Left lung (tissue), 14 donors: ENCODE measurements at places on chromosomes 1 and 21. TPM values are rescaled to one million over a fixed set of nuclear protein-coding genes. Genes with fewer than 3 reads are reported as not detected.

DNA sequence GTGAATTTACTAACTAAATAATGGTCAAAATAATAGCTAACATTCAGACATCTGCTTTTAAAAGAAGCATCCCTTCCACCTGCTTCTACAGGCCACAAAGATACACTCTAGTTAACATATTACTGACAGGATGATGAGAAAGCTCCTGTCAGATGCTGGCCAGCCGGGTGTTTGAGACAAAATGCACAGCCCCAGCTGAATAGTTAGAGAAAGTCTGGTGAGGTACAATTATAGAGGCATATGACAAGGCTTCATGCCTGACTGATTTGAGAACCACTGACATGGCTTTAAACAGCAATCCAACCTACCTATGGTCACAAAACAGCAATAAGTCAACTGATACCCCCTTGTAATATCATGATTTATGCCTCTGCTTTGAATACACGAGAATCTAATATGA lies 137.0 kb downstream of the DENND1B start:
- DNase-seq: no peak
- H3K27ac ChIP-seq: no peak overlapping the region
- no peak overlapping the region for H3K4me3 ChIP-seq
- peaks cover 6% of the 10 kb centered on the region for H3K36me3 ChIP-seq

DNA sequence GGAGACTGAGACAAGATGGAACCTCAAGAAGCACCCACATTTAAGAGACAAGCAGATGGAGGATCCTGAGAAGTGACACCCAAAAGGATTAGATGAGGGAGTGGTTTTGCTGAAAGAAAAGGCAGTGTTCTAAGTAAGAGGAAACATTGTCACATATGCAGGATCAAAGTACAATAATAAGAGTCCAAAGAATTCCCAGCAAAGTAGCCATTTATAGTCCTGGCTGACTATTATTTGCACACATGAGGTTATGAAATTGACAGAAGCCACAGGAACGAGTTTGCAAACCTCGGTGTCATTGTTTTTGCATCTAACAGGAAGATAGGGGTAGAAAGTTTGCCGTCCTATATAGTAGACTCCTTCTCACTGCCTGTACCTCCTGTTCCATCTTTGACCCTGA lies 41.3 kb downstream of the CHRM3 start:
- no peak for DNase-seq
- H3K27ac ChIP-seq: no peak overlapping the region
- H3K4me1 ChIP-seq: no peaks in the 10 kb centered on the region
- H3K4me3 ChIP-seq: no peak overlapping the region
- no peaks in the 10 kb centered on the region for H3K36me3 ChIP-seq

DNA sequence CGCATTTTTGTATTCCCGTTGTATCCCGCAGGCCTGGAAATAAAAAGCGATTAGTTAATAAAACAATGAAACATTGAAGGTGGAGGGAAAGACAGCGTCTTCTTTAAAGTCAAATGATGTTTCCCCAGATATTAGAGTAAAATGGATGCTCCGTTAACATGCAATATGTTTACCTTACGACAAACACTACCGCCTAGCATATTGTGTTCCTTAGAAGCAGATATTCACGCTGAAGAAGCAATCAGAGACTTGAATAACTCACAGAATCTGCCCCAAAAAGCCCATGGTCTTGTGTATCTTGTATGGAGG lies 583 bp upstream of the B4GALT3 start:
- no peak for DNase-seq
- peak overlapping the region; percentile 69 for H3K4me3 ChIP-seq
- peaks cover 29% of the 10 kb centered on the region for H3K36me3 ChIP-seq
- H3K4me1 ChIP-seq: peaks cover 44% of the 10 kb centered on the region
- H3K27ac ChIP-seq: peak overlapping the region; percentile 77

LRRC40 gene
- 25.5 TPM for polyA plus RNA-seq

RGS8 gene
- not detected for polyA plus RNA-seq

DCST1 gene
- polyA plus RNA-seq: 0.75 TPM

DNAH14 gene
- 19.9 TPM for polyA plus RNA-seq
